Fibroblast of skin of abdomen (primary cell): ENCODE measurements at places on chromosomes 3 and 15.
A peak's percentile ranks its signal among the peaks of the same experiment; 100 is the strongest.

- DNase-seq: no peak
Measured at GRCh38 chr3:120477781-120478180, 27.0 kb upstream of the FSTL1 start.

DNA sequence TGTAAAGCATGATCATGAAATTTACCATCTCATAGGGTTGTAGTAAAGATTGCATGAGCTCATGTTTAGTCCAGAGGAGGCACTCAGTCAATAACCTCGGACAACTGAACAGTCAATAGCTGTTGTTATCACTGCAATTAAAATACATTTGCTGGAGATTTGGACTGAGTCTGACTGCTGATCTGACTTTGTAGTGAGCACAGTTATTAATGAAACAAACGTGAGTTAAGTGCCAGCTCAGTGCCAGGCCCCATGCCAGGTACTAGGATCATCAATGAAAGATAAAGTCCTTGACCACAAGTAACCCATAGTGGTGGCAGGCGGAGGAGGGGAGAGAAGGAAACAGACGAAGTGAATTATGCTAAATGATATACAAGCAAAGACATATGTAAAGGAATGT is 43.7 kb upstream of the PRICKLE2 start:
- DNase-seq: no peak

DNA sequence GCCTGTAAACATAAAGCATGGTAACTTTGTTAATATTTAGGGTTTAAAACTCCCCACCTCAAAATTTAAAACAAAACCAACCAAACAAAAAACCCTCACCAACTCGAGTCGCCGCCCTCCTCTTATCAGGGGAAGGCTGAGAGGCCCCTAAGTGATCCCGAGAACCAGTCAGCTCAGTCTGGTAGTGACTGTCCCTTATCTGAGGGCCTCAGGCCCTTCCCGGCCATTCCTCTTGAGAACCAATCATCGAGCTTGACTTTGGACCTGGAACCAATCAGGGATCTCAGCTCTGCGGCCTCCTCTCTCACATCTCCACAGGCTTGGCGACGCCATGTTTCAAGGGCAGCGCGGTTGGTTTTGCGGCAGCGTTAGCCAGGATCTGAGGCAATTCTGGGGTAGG is at the start of gene TERB2:
Gene TERB2 (plus strand): TSS at position 300 of the 400 bp plus-strand sequence. CDS start 32 bp downstream, at position 332.
- no peak for DNase-seq

DNA sequence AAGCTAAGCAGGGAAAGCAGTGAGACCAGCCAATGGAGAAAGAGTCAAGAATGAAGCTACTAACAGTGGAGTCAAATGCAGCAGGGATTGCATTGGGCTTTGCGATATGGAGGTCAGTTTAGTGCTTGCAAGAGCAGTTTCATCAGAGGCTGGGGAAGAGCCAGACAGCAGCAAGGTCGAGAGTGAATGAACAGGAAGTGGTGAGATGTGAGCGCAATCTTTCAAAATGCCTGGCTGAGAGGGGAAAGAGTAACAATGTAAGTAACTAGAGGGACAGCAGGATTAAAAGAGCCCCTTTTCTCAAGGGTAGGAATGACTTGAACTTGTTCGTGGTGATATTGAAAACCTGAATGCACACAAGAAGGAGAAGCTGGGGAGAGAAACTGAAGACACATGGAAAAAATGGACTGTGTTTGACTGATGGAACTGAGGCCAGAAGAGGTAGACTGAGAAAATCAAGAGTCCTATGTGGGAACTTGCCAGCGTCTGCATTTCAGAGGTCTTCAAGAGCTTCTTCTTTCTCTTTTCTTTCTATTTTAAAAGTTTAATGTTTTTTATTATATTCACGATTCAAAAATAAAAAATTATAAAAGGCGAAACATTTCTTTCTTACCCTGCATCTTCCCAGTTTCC is 30.6 kb upstream of the GPR160 start:
- DNase-seq: peak; percentile 63

DNA sequence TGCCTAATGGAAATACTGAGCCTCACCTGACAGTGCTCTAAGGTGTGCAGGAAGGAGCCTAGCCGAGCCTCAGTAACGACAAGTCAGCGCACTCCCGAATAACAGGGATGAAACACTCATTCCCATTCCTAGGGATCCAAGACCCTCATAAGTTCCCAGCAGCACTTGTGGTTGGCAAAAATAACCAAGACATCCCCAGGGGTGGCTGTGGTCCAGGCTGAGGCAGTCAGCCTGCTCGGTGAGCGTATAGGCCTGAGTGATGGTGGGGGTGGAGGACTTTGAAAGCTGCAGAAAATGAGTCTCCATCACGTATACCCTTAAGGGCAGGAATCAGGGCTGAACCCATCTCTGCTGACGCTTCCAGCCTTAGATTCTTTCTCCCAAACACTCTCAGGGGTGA is 120.1 kb downstream of the SMAD6 start:
- DNase-seq: peak; percentile 48

DNA sequence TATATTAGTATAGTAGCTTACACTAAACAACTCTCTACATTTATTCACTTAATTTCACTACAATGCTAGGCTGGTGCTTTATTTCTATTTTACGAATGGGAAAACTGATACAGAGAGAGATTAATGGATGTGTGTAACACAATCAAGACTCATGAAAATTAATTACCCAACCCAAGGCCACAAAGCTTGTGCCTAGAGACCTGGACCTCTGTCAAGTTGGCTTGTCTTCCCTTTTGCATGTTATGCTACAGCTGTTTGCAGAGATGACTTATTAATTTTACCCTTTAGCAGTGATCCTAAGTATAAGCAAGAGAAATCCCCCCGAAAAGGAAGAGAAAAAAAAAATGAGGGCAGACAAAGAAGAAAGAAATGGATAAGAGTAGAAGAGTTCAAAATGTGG is 162.5 kb downstream of the C3orf38 start:
- DNase-seq: no peak

GRCh38 chr3:151156618-151157216 is 46.3 kb downstream of the GPR171 start:
- DNase-seq: peak; percentile 58

DNA sequence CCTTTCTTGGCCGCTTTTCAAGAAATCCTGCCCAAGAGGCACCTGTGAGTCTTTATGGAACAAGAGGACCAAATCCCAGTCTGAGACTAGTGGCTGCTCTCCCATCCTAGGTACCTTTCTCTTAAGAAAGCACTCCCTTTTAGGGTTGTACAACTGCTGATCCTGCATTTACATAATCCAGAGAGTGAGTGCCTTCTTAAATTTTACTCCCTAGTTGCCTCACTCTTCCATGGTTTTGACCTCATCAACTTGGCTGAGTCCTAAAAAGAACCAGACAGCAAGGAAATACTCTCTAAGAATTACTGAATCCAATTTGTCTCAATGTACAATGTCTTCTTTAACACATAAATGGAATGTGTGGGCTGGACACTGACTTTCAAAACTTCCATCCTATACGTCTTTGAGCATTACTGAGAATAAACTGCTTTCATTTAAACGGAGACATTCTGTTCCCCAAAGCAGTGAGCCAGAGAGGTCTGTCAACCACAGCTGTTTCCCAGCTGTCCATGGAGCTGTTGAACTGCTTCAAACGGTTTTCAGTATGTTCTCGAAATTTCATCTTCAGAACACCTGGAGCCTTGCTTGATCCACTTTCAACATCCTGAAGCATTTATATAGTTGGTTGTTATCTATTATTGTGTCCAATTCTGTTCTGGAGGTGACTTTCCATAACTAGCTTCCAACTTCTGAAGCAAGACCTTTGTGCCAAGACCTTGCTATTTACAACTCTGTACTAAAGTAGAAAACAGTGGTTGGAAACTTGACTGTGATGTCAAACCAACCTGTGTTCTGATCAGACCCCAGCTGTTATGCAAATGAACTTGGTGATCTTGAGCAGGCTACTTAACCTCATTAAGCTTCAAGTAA is 179.1 kb downstream of the SLC9A9 start:
- DNase-seq: no peak

DNA sequence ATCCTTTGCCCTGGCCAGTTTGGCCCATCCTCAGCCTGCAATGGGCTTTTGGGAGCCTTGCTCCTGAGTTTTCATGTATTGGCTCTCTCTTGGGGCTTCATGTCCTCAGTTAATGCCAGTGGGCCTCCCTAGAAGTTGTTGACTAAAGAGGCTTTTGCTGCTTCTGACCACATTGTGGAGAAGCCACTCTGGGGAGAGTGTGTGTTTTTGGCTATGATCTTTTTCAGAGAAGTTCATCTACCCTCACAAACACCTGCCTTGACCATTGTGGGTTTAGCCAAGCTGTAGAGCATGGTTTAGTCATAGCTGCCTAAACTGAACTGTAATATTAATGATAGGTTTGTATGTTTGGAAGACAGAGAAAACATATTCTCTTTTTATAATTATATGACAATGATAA is 6.0 kb downstream of the MRAS start:
- DNase-seq: no peak

DNA sequence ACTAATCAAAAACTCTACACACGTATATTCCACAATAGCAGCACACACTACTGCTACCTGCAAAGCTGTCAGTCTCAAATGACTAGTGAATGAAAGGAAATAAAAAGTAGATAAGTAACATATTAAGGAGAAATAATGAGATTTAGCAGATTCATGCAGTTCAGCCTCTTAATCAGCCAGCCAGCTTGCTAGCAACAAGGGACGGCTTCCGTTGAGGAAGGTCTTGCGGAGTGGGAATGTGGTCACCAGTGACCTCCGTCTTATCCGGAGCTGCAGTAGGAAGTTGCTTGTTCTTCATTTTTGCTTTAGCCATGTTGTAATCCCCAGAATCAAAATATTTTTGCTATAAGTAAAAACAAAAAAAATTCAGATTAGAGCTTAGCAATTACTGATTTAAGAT is 17.1 kb downstream of the ARPP19 start:
- DNase-seq: no peak

GRCh38 chr3:46300461-46300789 is 53.5 kb upstream of the CCR2 start:
- no peak for DNase-seq

GRCh38 chr3:43369404-43370292 is 83.3 kb downstream of the SNRK start:
- no peak for DNase-seq

- no peak for DNase-seq
Measured at GRCh38 chr3:143952569-143953072, 19.0 kb upstream of the DIPK2A start.

GRCh38 chr3:20772869-20773268 is 586.9 kb upstream of the SGO1 start:
- no peak for DNase-seq

GRCh38 chr3:100084100-100084806 is 30.0 kb downstream of the FILIP1L start:
- no peak for DNase-seq

DNA sequence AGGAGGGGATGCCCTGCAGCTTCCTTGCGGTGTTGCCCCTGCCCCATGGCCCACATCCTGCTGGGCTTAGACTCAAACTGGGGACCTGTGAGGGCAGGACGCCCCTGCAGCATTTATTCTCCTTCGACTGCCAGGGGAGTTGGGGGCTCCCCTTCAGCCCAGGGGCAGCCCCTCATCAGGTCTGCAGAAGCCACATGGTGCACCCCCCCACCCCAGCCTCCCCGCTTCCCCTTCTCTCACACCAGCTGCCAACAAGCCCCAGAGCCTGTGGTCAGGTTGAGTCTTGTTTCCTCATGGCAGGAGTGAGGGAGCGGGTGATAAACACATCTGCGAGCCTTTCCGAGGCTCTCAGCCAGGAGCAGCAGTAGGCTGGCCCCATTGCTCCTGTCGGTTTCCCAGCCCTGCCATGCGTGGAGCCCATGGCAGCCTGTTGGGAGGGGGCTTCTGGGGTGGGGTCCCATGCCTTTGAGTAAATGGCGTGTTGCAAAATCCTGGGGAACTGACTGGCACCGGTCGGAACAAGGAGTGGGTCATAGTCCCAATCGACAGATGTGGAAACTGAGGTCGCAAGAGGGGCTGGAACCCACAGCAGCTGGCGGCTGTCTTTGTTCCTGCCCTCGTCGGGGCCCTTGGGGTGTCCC is 27.8 kb downstream of the WNT7A start:
- DNase-seq: no peak

DNA sequence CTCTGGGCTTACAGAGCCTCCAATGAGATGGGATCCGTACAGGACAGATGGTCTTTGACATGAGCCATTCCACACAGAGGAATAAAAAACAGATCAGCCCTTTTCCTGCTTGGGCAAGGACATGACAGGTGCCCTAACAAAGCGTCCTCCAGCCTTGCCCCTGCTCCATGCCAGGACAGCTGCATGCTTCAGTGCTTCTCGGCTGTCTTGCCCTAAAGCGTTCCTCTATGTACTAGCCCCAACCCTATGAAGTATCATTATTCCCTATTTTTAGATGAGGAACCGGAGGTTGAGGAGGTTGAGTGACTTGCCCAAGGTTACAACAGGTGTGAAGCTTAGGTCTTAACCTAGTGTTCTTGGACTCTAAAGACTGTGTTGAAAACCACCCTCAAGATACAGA is 10.5 kb downstream of the POMGNT2 start:
- no peak for DNase-seq

GRCh38 chr3:158167737-158168557 is 58.1 kb downstream of the RSRC1 start:
- DNase-seq: peak; percentile 97

DNA sequence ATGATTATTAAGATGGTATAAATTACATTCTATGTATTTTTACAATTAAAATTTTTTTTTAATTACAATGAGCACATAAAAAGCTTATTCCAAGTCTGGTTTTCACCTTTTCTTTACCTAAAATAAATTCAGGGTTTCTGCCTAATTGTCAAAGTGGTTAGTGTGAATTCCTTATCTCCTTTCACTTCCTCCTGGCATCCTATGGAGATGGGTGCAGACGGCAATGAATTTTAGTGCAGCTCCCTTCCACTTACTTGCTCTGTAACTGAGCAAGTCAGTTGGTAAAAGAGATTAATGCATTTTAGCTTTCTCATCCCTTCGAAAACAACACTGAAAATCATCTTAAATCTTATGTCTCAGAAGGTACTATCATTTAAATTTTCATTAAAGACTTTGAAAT is 13.1 kb downstream of the HDGFL3 start:
- no peak for DNase-seq

DNA sequence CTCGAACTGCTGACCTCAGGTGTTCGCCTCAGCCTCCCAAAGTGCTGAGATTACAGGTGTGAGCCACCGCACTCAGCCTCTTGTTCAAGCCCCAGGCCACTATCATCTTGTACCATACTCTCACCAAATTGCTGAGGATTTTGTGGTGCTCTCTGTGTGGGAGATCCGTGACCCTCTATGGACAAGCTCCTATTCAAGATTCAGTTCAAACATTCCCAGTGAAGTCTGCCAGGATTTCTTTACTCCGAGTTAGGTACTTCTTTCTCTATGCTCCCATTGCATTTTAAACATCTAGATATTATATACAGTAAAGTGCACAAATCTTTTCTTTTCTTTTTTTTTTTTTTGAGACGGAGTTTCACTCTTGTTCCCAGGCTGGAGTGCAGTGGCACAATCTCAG is 856 bp upstream of the TM4SF19 start:
- no peak for DNase-seq

DNA sequence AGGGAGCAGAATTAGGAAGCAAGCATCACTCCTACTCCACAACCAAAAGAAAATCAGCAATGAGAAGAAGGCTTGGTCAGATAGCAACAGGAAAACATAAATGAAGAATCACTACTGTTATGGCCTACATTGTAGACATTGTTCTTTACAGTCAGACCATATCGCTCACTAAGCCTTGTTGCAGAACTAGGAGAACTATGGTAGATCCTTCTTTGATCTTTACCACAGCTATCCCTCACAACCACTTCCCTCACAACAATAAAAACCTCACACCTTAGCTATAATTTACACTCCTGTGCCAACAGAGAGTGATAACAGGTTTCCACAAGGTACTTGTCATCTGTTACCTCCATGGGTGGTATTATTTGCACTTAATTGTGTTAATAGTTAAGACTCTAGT is 126.6 kb downstream of the WDR76 start:
- DNase-seq: no peak
